ENCODE measurements at places on chromosomes 5 and 9. TPM values are rescaled to one million over a fixed set of nuclear protein-coding genes. Genes with fewer than 3 reads are reported as not detected.

GRCh38 chr9:128293091-128293490, 17.0 kb downstream of the SWI5 start:
- no peak for DNase-seq

GRCh38 chr9:123395276-123395688, 39.3 kb downstream of the CRB2 start:
- DNase-seq = no peak

- no peak for DNase-seq
Observed at GRCh38 chr5:147552897-147553296, 43.0 kb upstream of the DPYSL3 start.

- DNase-seq = no peak
Observed at GRCh38 chr9:27336126-27336525, 39.2 kb upstream of the EQTN start.

DNA sequence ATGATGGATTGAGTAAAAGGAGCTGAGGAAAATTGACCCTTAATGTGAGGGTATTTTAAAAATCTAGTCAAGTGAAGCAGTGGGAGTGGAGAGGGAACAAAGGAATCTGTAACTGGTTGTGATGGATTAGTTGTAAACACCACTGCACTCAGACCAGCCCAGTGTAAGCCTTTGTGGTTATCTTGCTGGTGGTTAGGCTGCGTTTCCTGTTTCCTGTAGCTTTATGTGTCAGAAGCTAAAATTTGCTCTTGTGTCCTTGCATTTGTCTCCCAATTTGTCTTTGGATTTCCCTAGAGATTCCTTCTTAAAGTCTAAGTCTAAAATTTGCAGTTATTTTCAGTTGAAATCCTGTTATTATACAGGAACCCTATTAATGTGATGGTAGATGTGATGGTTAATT, 6.3 kb downstream of the IFNA21 start:
- DNase-seq = no peak

- DNase-seq = peak; percentile 10
Observed at GRCh38 chr5:111278858-111279504, 54.8 kb downstream of the CAMK4 start.

GRCh38 chr9:23524607-23525155, 301.4 kb downstream of the ELAVL2 start:
- no peak for DNase-seq

DNA sequence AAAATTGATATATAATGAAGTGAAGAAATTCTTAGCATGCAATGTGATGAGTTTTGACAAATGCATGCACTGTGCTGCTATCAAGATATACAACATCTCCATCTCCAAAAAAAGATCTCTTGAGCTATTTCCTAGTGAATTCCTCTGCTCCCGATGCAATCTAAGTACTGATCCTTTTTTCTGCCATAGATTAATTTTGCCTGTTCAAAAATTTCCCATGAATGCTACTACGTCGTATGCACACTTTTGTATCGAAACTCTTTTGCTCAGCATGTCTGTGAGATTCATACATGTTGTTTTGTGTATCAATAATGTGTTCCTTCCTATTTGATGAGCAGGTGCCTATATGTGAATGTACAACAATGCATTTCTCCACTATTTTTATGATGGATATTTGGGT, 647.4 kb downstream of the MTRR start:
- DNase-seq = no peak

DNA sequence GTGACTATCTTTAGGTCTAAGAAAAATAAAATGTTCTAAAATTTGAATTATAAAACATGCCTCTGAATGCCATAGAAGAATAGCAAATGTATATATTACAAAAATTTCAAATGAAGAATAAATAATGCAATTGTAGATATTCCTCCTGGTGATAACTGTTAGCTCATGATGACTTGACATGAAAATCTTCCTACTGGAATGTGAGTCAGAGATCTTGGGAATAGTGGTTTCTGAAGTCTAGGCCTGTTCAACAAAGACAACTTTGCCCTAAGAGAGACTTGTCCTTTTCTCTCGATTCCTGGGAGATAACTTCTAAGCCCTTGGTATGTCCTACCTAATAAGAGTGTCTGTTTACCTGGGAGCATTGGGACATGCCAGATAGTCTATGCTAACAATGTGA, 746.3 kb upstream of the RIOK2 start:
- DNase-seq = no peak

DNA sequence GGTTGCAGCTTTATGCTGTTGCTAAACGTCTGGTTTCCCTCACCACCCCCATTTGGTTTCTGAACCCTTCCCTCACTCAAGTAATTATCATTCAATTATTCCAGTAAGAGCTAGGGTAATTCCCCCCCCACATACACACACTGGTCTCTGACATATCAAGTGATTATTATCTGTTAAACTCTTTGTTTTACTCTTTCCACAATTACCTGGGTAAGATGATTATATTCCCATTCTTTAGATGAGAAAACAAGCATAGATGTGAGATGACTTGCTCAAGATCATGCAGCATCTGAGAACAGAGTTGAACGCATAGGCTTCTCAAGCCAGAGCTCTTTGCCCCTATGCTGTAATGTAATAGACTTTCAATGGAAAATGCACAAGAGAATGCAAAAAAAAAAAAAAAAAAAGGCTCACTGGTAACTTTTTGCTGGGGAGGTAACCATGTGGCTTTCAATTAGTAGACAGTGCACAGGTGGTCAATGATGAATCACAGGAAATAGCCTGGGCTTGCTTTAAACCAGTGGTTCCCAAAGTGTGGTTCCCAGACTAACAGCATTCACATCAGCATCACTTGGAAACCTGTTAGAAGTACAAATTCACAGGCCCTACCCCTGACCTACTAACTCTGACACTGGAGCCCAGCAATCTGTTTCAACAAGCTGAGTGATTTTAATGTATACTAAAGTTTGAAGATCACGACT, 87.6 kb downstream of the PIK3R1 start:
- DNase-seq = no peak

DNA sequence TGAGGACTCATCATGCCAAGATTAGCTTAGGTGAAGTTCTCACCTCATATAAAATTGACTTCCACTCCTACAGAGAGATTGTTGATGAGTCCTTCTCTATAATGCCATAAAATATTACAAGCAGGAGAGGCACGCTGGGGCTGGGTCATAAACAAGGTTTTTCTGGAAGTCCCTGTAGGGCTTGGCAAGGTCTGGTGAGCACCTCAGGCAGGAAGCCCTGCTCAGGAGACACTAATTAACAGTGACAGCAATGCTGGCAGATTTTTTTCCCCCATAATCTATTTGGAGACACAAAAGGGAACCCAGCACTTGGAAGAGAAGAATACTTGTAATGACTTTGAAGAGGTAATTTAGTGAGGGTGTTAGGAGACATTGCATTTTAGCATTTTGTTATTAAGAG, 118.7 kb downstream of the DIRAS2 start:
- DNase-seq = no peak

- no peak for DNase-seq
Observed at GRCh38 chr5:53180991-53181390, 71.4 kb upstream of the MOCS2 start.

- no peak for DNase-seq
Observed at GRCh38 chr9:3446313-3446712, 79.5 kb downstream of the RFX3 start.

DNA sequence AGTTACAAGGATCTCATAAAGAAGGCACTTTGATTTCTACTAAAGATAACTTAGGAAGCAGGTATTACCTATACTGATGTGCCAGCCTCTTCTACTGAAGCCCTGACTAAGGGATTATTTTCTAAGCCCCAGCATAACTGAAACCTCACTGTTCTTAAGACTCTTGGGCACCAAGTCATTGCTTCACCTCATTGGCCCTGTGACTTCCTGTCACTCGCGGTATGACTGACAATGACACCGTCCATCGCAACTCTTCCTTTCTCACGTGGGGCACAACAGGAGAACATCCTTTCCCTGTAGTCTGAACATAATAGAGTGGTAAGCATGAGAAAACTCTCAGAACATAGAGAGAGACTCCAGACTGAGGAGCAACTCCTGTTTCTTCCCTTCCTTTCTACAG, 6.4 kb downstream of the OR2V2 start:
- no peak for DNase-seq

- DNase-seq = no peak
Observed at GRCh38 chr9:104766025-104766424, 2.1 kb downstream of the NIPSNAP3B start.

GRCh38 chr9:93010056-93010455, 48.4 kb upstream of the SUSD3 start:
- no peak for DNase-seq

GRCh38 chr9:94081864-94082463, 2.3 kb upstream of the PTPDC1 start:
- DNase-seq = peak; percentile 45

DNA sequence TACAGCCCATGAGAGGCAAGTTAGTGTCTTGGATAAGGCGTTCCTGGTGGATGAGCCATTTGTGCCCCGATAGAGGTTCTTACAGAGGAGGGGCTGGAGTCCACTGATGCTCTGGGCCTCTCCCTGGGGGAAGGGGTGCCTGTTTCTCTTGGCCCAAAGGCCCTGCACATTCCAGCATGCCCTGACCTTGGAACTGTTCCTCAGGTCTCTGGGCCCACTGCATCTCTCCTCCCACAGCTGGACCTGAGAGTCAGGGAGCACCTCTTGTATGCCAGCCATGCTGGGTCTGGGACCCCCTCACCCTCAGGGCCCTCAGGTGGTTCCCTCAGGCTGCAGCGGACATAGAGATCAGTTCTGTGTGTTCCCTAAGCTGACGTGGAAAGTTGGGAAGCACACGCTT, 26.4 kb downstream of the DAPK1 start:
- DNase-seq = no peak

DNA sequence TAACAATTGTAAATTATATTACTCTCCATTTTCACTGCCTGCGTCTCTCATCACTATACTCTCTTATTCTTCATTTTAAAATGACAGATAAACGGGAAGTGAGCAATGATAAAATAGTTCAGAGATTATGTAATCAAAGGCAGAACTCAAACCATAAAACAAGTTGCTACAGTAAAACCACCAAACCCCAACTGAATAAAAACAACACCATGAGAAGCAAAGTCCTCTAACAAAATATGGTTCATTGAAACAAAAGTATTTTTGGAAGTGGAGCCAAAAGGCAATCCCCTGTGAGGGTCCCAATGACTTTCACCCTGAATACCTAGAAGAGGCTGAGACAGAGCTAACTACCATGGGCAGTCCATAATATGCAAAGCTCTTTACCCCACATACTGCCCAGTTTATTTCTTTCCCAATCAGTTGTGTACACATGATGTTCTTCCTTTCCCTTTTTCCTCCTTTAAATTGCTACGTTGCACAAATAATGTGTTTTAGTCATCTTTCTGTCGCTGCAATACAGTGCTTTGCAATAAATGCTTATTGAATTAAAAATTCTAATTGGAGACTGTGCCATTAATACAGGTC, 64.0 kb upstream of the PTGER4 start:
- DNase-seq = no peak

GRCh38 chr5:176948458-176948857, 49.3 kb upstream of the HK3 start:
- DNase-seq = no peak

- DNase-seq = no peak
Observed at GRCh38 chr5:43685252-43685950, 82.4 kb downstream of the NNT start.

GRCh38 chr5:177271113-177271512, 32.4 kb downstream of the RAB24 start:
- DNase-seq = no peak

- no peak for DNase-seq
Observed at GRCh38 chr5:179124853-179125788, 64.9 kb downstream of the ZNF354C start.

GRCh38 chr9:137455359-137455991, 3.7 kb downstream of the NSMF start:
- DNase-seq = no peak

The SERF1A gene
- 23.3 TPM for polyA plus RNA-seq

The IRX1 gene
- polyA plus RNA-seq = 36.5 TPM

The CER1 gene
- polyA plus RNA-seq = 0.38 TPM

The FRRS1L gene
- polyA plus RNA-seq = 2.9 TPM

The HRH2 gene
- polyA plus RNA-seq = 3.1 TPM

The TAF11L5 gene
- polyA plus RNA-seq = not detected

The TAF11L10 gene
- not detected for polyA plus RNA-seq

The SPATA31C1 gene
- 0.62 TPM for polyA plus RNA-seq

The PRRC2B gene
- polyA plus RNA-seq = 163 TPM

The PCDHAC2 gene
- polyA plus RNA-seq = 0.53 TPM

The GZMA gene
- 0.96 TPM for polyA plus RNA-seq

The HSPA4 gene
- 131 TPM for polyA plus RNA-seq

The CTNND2 gene
- 2.9 TPM for polyA plus RNA-seq

The AQP3 gene
- 42.3 TPM for polyA plus RNA-seq
